ENCODE measurements at places on chromosomes 11 and 22.

DNA sequence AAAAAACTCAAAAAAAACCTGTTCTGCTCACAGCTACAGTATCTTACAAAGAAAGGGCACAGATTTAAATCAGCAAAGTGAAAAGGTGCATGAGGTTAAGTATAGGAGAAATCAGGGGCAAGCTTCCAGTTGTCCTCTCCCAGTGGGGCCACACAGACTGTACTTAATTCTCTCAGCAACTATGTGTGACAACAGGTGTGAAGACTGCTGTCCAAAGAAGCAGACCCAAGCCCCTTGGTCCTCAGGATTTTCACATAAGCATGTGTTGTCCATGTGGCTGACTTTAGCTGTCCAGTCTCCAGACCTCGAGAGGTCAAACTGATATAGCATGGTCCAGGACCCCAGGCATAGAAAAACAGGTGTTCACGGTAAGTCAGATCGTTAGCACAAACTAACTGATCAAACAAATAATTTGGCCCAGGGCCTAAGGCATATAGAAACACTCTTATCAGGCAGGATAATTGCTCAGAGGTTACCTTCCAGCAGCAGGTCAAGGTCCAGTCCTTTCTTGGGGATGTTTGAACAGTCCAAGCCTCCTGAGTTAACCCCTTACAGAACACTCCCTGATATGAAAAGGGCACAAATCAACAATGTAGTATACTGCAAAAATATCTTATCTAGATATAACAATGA is 21.1 kb upstream of the CSTF3 start:
- ATAC-seq = no peak

- no peak for ATAC-seq
Observed at GRCh38 chr11:119807841-119808240, 78.8 kb upstream of the NECTIN1 start.

GRCh38 chr11:11279956-11280689 is 72.9 kb downstream of the CSNK2A3 start:
- no peak for ATAC-seq

- no peak for ATAC-seq
Observed at GRCh38 chr11:23569134-23569533, 708.9 kb upstream of the CCDC179 start.

DNA sequence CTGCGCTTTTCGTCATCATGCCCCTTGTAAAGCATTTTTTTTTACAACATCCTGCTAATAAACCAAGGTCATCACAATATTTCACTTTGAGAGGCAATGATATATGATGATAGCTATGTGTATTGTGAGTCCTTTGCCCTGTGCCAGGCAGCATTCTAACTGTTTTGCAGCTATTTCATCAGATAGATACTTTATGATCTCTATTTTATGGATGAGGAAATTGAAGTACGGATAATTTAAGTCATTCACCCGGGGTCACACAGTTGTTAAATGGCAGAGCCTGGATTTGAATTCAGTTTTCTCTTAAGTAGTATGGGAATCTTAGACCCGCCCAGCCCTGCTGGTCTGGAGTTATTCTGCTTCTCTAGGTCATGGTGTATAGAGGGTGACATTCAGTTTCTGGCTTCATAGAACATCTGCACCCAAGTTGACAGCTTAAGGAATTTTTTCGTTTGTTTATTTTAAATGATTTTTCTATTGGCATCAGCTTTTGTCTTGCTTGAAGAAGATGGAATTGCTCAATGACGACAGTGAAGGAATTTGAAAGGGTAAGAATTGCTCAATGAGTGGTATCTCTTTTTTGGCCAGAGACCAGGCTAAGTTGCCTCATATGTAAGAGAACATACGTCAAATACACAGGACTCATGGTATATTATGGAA is 926 bp downstream of the PRR5L start:
- ATAC-seq = no peak

DNA sequence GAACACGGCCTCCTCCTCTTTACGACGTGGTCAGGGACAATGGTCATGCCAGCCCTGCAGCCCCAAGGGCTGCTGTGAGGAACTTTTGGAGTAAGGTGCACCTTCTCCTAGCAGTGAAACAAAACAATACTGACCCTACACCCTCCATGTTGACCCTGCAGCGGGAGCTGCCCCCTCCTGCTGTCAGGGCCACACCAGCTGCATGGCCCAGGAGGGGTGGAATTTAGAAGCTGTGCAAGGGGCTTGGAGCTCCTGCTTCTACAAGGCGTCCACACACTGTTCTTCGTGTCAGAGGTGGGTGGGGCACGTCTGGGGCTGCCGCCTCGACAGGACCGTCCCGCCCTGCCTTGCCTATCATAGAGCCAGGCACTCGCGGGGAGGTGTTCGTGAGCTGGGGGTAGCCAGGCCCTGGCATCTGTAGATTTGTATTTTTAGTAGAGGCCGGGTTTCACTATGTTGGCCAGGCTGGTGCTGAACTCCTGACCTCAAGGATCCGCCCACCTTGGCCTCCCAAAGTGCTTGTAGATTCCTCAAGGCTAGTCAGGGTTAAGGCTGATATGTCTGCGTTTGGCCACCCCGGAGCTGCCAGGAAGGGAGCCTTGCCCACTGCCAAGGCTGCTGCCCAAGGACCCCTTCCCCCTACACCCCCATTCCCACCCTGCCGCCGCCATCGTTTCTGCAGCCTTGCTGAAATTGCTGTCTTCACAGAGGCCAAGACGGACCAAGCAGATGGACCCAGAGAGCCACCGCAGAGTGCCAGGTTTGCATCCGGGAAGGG is 15.9 kb downstream of the INCENP start:
- ATAC-seq = no peak

DNA sequence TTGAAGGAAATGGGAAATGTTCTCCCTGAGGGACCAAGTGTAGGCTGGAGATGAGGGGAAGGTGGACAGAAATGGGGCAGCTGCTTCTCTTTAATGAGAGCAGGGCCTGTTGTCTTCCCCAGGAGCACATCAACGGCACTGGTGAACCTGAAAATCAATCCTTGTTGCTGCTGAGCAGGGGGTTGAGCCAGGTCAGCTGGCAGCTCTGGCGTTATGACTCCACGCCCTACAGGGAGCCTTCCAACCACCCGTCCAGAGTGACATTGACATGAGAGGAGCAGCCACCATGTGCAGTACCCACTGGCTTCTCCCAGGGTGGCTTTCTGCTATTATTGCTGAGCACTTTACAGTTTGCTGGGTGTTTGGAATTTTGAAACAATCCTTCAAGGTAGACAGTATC is 116.9 kb upstream of the LDLRAD3 start:
- ATAC-seq = no peak

DNA sequence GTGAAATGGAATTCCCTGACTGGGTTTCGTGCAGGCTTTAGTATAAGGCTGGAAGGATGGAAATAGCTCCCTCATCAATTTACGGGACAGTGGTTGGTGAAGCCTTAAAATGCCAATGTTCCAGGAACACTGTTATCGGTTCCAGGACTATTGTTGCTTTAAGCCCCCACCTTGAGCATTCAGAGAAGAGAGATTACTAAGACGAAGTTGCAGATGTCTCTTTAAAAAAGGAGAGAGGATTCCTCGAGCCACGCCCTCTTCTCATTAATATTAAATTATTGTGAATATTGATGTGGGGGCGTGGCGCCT is 195 bp upstream of the CREB3L1 start:
- peak; percentile 40 for ATAC-seq

DNA sequence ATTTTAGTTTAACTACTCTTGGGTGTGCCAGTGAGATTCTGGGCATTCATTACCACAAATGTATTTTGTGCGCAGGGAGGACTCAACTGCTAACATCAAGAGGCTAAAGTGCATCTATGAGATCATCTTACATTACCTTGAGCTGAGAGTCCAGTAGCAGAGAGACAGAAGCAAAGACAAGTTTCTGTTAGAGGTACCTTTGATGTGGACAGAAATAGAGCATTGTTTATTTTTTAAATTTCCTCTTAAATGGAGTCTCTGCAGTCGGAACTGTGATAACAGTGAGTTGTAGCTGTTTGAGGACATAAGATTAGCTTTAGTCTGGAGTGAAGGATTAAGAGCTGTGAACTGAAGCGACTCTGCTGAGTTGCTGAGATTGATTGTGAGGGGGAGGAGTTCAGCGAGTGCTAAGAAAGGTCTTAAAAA is 297.0 kb downstream of the CADM1 start:
- ATAC-seq = no peak

GRCh38 chr11:86606836-86607481 is 65.5 kb downstream of the ME3 start:
- peak; percentile 39 for ATAC-seq

DNA sequence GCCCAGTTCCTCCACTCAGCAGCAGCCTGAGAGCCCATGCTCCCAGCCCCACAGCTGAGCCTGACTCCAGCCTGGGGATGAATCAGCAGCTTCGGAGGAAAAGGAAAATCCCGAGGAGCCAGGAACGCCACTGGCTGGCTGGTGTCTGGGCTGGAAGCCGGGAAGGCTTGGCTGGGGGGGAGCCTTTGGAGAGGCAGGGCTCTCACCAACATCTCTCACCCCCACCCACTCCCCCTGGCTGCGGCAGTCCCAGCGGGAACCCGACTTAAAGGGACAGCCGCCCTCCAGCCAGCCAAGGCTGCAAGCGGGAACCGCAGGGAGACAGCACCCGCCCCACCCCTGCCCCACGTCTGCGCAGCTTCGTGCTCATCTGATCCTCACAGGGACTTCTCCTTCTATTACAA is 28.4 kb downstream of the KIAA0930 start:
- peak; percentile 83 for ATAC-seq

- no peak for ATAC-seq
Observed at GRCh38 chr11:48024635-48025071, 44.3 kb downstream of the PTPRJ start.

DNA sequence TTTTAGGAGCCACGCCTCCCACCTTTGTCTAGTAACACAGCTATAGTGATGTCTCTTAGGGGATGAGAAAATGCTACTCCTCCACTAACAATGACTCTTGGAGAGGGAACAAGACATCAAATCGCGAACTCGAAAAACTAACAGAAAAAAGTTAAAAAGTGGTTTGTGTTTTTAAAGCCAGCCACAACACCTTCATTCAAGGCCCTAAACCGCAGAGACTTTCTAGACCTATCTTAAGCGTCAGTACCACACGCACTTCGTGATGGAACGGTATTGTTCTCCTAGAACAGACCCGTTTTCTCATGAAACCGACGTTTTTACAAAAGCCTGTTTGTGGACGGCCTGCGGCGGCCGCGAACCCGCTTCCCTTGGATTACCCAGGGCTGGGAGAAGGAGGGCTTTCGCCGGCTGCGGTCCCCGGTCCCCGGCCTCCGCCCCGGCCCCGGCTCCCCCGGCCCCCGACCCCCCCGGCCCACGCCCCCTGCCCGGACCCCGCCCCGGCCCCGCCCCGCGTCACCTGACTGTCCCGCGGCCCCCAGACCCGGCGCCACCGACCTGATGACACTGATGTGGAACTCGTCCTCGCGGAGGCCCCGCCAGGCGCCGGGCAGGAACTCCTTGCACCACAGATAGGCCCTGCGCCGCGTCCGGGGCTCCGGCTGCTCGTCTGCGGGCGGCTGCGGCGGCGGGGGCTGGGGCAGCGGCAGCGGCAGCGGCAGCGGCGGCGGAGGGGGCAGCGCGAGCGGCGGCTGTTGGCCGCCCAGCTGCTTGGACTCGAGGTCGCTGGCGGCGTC is 718 bp downstream of the CHKA start:
- ATAC-seq = peak; percentile 4

DNA sequence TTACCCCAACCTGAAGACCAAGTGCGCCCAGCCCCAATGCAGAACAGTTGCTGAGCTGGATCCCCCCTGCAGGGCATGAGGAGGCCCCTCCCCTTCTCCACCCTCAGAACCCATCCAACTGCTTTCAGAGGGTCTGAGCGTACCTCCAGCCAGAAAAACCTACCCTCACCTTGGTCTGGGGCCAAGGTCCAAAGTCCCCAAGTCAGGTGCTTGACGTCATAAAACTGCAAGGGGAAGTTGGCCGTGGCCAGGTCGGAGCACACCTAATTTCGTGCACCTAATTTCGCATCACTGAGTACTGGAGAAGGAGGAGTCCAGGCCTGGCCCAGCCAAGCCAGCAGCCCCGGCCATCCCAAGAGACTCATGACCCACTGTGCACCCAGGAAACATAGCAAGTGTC is 289.8 kb downstream of the CTTN start:
- ATAC-seq = no peak

DNA sequence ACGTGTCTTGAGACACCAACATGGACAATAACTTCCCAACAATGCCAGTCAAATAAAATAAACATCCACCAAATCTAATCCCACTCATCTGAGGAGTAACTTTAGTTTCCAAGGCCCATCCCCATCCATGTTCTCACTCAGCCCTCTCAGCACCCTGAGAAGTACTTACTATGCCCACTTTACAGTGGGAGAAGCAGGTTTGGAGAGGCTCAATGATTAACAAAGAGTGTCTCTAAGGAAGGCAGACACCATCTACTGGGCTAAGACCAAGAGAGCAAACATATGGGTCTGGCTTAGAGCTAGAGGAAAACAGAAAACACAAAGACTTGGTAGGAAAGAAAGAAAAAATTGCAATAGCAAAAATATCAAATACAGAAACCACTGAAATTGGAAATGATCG is 11.3 kb downstream of the POLDIP3 start:
- ATAC-seq = no peak

DNA sequence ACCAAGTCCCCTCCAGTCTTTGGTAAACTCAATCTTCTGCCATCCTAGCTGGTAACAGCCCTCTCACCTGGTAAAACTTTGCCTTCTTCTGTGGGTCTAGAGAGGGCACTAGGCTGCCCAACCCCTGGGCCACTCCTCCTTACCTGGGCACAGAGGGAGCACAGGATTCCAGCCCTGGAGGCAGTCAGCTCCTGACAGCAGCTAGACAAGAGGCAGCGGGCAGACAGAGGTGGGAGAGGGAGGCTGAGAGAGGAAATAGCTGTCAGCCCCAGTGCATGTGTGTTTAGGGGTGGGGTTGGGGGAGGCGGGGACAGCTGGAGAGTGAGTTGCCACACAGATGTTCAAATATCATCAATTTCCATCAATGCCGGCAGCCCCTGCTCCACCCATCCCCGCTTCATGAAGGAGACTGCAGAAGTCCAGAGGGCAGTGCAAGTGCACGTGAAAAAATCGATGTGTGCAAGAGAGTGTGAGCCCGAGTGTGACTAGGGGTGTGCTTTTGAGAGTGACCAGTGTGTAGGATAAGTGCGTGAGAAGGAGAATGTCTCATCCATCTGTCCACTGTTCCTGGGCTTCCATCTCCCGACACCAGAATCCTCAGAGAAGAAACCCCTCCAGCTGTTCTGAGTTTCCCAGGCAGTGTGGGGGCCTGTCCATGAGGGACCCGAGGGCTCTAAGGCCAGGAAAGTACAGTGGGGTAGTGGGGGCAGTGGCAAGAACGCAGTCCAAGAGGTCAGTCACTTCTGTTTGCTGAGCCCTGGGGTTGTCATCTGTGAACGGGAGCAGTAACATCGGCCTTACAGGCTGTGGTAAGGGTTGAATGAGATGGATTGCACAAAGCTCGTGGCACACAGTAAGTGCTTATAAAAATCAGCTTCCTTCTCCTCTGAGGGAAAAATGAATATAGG is at the start of gene PTGDR2:
PTGDR2 (minus strand) TSS at position 225 of the 908 bp plus-strand sequence. CDS start 2,228 bp downstream, outside the sequence.
- no peak for ATAC-seq
